ENCODE measurements at places on chromosomes 13 and 19. TPM values are rescaled to one million over a fixed set of nuclear protein-coding genes. Genes with fewer than 3 reads are reported as not detected.

Gene VAV1
- total RNA-seq, result not detected

Gene FFAR3
- total RNA-seq, result not detected

Gene GPR12
- total RNA-seq, result not detected

Gene PLD3
- 232 TPM for total RNA-seq

Gene COX7A1
- not detected for total RNA-seq

Gene ZNF546
- total RNA-seq, result 3.4 TPM

Gene IL17D
- total RNA-seq, result 5.9 TPM

Gene ZNF787
- total RNA-seq, result 56.1 TPM

Gene RPL18A
- 1,064 TPM for total RNA-seq
